Right lobe of liver (tissue), 6 donors: ENCODE measurements at places on chromosomes 13 and 19.

DNA sequence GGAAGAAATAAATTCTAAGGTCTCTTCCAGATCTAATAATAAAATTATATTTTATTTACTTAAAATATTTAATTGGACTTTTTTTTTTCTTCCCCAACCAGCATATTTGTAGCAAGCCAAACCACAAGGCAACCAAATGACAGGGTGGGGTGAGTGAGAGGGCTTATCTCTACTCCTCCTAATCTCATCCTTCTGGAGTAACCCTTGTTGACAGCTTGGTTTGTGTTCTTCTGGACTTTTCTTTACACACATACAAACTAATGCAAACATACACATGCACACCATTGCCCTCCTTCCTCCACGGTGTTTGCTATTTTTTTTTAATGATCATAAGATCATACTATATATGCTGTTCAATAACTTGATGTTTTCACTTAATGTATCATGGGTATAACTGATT, 383.1 kb downstream of the DLEU7 start:
- no peak for DNase-seq

DNA sequence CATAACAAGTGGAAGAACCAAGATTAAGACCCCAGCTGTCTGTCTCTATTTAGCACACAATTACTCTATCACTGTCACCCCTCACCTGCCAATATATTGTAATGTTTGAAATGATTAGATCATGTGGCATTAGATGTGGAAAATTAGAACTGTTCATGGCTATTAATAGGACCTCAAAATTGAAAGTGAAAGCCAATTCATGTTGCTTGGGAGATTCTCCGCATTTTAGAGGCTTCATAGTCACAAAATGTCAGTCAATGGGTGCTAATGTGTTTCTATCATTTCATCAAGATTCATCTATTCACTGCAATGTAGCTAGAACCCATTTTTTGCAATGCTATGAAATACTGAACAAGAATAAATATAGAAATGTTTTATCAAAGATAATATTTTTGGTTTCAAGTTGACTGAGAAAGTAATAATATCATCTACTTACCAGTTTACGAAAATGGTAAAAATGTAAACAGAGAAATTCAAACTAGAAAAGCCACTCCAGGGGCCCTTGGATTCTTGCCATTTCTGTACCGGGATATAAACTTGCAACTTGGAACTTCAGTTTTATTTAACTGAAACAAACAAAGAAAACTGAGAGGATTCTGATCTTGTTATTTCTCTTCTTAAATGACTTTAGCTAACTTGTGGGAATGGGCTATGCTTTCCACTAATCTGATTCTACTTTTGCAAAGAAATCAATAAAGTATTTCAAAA, 388.6 kb downstream of the DCT start:
- no peak for DNase-seq

DNA sequence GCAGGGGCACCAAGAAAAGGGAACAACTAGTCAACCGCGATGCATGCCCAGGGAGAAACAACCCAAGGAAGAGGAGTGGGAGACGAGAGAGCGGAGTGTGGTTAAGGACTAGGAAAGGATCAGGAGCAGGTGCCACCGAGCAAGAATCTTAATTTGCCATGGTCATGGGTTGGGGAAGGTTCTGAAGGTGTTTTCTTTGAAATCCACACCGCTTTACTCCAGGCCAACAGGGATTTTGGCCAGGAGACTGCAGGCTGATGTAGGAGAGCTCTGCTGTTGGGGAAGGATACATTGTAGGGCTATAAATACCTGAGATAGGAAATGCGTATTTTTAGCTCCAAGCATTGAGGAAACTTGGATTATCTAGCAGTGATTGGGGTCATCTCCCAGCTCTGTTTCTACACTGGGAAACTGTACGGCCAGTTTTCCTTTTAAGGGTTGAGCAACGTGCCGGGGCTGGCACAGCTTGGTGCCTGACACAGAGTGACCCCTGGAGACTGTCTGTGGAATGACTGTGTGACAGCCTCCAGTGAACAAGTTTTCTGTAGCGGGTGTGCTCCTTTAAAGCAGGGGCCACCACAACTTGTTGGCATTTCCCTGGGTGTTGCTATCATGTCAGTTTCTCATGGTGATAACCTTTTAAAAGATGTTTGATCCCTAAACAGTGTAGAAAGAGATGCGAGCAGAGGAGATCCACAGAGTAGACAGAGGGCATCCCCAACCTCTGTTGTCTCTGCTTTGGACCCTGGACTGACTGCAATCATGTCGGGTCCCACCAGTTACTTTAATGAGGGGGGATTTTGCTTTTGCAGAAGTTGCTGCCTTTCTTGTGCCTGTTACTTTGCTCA, 34.3 kb downstream of the ZNF536 start:
- no peak for DNase-seq

- DNase-seq = no peak
These were observed 32.1 kb upstream of the OR1M1 start for GRCh38 chr19:9054765-9055164.

GRCh38 chr13:107276936-107277335, 709.0 kb upstream of the ARGLU1 start:
- DNase-seq = no peak

DNA sequence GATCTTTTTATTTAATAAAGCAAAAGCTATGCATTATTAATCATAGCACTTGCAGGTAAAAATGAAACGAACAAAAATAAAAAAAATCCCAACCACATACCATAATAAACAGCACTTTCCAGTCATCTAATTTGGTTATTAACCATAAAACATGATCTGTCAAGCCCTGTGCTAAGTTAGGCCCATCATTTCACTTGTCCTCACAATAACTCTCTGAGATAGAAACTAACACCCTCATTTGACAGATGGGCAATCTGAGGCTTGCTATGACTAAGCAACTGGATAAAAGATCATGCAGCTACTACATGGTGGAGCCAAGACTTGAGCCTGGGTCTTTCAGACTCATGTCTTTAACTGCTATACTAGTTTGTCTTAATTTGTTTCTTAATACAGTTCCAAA, 21.8 kb downstream of the PROSER1 start:
- no peak for DNase-seq

DNA sequence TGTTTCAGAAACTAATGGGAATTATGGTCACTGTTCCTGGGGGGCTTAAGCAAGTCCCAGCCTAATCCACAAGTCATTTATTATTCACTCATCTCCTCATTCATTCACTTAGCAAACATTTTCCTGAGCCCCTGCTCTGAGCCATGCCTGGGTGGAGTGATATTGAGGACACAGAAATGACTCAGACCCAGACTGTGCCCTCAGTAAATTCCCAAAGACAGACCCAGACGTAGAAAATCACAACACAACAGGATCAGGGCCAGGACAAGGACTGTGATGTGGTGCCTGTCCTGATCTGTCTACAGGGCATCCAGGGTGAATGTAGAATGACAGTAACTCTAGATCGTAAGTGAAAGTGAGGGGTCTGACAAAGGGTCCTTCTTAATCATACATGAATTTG, 7.0 kb upstream of the SPACA6 start:
- no peak for DNase-seq

DNA sequence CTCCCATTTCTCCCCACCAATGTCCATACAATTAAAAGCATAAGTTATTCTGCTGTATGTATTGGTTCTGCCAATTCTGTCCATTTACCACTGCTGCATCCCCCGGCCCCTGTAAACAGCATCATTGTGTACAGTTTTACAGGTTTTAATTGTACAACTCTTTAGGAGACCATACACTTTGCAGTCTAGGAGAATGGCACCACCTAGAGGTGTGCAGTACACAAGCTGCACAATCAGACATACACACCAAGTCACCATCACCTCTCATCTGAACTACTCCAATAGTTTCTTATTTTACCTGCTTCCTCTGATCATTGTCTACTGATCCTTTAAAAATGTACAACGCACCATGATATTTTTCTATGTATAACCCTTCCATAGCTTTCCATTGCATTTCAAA, 855.9 kb upstream of the KLHL1 start:
- no peak for DNase-seq

DNA sequence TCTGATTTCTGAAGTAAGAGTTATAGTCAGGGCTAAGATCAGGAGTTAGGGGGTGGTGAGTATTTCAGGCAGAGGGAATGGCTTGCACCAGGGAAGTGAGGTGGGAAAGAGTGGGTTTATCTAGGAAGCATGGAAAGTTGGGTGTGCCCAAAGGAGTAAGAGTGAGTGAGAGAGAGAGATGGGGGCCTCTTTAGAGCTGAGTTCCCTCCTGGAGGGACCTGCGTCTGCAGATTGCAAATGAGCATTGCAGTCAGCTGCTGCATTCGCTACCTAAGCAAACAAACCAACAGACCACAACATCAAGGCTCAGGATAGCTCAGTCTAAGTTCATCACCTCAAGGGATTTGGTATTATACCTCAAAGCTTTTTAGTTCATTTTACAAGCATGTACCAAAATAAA, 405.8 kb downstream of the FGF9 start:
- no peak for DNase-seq

DNA sequence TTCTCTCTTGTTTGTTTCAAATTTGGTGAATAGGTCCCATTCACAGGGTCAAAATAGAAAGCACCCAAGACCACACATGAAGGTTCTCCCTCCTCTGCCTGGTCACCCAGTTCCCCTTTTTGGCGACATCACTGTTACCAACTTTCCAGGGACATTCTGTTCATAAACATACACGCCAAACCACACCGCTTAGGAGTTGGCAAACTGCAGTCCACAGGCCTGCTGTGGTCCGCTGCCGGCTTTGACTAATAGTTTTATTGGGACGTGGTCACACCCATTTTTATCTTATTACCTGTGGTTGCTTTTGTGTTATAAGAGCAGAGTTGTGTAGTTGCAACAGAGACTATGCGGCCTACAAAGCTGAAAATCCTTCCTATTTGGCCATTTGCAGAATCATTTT, 24.2 kb downstream of the UHRF1 start:
- DNase-seq = no peak

DNA sequence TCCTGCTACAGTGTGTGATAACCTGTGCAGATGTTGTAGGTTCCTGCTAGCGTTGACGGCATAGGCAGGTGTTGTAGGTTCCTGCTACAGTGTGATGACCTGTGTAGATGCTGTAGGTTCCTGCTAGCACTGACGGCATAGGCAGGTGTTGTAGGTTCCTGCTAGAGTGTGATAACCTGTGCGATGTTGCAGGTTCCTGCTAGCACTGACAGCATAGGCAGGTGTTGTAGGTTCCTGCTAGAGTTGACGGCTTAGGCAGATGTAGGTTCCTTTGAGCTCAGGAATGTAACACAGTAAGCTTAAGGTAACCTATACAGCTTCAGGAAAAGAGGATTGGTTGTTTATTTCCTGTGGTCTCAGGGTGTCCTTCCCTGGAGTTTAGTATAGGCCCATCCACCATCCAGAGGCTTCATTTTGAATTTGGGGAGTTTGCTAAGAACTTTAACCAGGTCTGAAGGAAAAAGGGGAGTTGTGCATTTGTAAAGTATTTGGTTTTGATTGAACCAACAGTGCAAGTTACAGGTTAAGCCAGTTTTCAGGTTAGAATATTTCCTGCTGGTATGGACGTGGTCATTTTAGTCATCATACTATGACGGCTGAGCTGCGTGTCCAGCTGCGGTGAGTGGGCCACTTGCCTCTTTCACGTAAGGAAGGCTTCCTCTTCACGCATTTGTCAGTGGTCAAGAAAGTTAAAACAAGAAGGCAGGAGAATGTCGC, 53.8 kb downstream of the ATP11A start:
- no peak for DNase-seq

- DNase-seq = no peak
These were observed 19.2 kb downstream of the GPX4 start for GRCh38 chr19:1122972-1123363.

DNA sequence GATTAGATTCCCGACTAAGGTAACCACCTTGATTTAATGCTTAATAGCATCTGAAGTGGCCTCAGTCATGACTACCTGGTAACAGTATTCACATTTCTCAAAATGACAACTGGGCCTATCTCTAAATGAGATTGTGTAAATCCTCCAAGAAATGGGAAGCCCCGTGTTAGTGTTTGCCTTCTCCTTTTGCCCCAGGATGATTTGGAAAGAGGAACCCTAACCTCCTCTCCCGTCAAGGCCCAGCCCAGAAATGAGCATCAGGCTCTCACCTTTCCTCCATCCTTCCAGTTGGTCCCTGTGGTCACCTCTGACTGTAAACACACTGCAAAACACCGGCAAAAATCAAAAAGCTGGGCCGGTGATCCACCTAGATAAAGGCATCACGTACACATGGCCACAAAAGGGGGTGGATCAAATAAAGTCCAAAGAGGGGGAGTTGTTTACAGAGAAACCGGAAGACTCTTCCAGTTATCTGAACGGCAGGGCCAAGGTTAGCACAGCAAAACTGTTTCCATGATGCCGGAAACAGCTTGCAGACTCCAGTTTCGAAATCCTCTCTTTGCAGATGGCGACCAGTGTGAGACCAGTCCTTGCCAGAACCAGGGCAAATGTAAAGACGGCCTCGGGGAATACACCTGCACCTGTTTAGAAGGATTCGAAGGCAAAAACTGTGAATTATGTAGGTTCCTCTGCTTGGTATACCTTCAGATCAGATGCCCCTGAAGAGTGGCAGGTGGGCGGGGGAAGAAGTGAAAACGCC, 16.4 kb downstream of the F10 start:
- peak; percentile 44 for DNase-seq

DNA sequence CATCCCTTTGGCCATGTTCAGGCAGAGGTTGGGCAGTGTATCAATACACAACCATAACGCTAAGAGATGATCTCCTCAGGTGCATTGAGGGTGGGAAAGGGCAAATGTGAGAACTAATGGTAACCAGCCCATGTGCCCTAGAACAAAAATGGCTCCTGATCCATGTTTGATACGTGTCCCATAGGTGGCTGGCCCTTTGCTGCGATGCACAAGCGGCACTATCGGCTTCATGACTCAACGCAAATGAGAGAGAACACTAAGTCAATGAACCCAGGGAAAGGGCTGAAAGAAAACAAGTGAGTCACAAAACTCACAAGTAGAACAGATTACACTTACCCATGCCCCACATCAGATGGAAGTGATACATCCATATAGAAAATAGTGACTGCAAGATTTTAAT, 201.7 kb downstream of the ABCC4 start:
- no peak for DNase-seq

GRCh38 chr13:101467415-101467814, 14.9 kb downstream of the ITGBL1 start:
- DNase-seq = no peak

DNA sequence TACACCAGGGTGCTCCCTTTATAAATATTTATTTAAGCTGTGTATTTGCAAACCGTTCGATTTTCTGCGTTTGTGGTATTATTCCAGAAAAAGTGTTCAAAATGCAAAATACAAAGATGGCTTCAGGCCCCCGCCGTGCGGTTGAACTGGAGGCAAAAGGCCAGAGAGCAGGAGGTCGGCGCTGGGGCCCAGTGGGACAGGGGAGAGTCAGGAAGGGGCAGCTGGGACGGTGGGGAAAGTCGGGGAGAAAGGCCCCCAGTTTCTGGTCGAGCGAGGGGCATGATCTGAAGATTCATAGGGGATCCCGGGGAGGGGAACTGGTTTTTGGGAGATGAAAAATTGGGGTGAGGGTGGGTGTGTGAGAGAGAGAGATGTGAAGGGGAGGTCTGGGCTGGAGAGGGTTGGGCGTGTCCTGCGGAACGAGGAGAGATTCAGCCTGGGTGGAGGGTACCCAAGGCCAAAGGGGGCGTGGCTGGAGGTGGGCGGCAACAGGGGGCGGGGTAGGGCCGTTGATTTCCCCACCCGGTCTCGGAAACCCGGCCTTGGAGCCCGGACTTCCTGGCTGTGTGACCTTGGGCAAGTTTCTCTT, 678 bp downstream of the ISOC2 start:
- DNase-seq = peak; percentile 91
